IPS-NIHi11 (cell line): ENCODE measurements at places on chromosomes 1 and 21.

- DNase-seq: no peak
Measured at GRCh38 chr1:79090985-79091384, 84.5 kb upstream of the ADGRL4 start.

DNA sequence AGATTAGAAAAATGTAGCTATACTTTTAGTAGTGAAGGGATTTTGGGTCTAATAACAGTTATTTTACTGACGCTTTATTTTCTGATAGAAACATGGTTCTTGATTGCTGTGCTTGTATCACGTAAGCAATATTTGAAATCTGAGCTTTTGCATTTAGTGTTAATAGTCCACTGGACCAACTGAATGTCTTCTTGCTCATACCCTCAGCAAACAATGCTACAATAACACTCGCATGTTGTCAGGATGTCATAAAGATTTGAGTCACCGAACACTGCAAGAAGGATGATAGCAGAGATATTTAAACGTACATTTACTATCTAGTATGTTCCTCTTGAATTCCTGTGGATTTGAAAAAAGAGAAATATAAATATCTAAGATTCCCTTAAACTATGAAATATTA is 7.5 kb downstream of the DYRK1A start:
- no peak for DNase-seq

GRCh38 chr21:43318841-43319781 is 107.8 kb downstream of the SIK1 start:
- no peak for DNase-seq

DNA sequence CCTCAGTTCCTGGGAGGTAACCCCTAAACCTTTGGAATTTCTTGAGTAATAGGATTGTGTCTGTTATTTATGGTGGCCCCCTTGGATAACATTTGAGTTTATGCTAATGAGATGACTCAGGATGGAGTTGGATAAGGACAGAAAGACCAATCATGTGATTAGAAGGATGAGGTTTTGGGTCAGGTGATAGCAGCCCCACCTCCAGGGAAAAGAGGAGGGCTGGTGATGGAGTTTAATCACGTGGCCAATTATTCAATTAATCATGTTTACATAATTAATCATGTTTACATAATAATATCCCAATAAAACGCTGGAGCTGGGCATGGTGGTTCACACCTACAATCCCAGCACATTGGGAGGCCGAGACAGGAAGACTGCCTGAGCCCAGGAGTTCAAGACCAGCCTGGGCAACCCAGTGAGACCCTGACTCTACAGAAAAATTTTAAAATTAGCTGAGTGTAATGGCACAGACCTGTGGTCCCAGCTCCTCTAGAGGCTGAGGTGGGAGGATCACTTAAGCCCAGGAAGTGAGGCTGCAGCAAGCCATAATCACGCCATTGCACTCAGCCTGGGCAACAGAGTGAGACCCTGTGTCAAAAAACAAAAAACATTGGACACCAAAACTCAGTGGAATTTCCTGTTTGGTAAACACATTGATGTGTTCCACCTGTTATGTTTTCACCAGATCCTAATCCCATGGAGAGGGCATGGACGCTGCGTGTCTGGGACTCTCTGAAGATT is 73.3 kb downstream of the NUP210L start:
- DNase-seq: no peak

- DNase-seq: peak; percentile 48
Measured at GRCh38 chr1:70675737-70676156, 264.7 kb downstream of the CTH start.

GRCh38 chr1:38783640-38784229 is 75.8 kb downstream of the RRAGC start:
- no peak for DNase-seq

DNA sequence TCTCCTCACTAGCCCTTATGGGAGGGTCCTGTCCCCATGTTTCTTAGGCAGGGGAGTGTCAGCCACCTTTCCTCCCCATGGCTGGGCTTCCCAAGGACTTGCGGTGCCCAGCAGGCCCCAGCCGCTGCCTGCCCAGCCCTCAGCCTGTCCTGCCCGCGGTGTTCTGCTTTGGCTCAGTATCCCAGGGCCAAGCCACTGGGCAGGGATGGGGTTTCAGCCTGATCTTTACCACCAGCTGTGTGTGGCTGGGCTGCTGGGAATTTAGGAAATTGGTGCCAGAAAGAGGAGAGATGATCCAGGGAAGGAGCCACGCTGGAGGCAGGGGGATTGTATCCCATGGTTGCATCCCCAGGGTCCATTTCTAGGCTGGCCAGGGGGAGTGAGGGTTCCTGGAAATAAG is 6.9 kb upstream of the IGFN1 start:
- DNase-seq: no peak

DNA sequence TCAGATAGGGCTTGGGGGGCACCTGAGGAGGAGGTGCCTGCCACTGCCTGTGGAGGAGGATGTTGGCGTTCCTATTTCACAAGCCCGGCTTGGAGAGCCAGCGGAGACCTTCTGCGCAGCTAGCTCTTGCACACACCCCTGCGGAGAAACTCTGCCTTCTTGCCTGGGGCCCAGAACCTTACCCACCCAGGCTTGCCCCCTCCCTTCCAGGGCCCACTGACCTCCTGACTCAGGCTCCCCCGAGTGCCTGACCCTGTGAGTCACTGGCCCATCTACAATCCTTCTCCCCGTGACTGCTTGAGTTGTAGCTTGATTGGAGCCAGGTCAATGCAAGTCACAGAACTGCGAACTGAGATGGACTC is 3.4 kb downstream of the HES2 start:
- DNase-seq: no peak

- no peak for DNase-seq
Measured at GRCh38 chr21:46461909-46462308, 3.2 kb downstream of the DIP2A start.

DNA sequence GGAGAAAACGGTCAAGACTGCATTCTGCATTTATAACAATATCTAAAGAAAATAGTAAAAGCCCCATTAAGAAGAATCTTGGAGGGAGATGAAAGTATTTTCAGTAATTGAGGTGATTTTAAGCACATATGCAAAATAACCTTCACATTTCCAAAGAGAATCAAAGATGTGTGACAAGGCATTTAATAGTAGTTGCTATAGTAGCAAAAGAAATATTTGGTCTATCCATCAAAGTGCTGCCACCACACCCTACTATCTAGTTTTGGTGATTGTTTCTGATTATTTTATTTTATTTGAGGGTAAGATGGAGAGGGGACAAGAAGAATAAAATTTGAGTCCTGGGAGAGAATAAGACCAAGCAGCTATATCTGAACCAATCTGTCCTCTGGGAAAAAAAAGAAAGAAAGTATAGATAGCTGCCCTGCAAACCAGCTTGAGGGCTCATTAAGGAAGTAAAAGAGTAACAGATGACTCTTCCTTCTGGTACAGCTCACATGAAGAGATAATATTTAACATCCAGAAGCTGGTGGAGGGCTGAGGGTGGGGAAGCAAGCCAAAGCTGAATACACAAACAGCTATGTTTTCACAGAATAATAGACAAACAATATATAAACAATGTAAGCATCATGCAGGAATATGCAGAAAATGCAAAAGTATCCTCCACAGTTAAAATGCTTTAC is 47.2 kb upstream of the RASAL2 start:
- DNase-seq: no peak

DNA sequence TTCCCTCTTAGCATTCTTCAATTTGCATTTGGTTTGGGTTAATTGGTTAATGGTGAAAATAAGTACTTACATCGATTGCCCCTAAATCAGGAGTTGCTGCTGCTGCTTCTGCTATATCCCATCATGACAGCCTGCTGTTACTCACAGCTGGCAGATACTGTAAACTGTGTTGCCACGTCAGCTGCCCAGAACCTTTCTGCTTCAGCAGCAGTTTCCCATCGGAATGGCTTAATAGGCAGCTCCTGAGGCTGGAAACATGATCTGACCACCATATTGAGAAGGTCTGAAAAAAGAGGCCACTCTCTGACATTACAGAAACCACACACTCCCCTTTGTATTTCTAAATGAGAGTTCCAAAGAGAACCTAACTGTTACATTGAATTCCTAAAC is 14.3 kb upstream of the SEC16B start:
- DNase-seq: peak; percentile 67

GRCh38 chr1:45403718-45404117 is 63.5 kb upstream of the MUTYH start:
- DNase-seq: no peak

- no peak for DNase-seq
Measured at GRCh38 chr1:41631971-41632370, 147.5 kb upstream of the EDN2 start.

DNA sequence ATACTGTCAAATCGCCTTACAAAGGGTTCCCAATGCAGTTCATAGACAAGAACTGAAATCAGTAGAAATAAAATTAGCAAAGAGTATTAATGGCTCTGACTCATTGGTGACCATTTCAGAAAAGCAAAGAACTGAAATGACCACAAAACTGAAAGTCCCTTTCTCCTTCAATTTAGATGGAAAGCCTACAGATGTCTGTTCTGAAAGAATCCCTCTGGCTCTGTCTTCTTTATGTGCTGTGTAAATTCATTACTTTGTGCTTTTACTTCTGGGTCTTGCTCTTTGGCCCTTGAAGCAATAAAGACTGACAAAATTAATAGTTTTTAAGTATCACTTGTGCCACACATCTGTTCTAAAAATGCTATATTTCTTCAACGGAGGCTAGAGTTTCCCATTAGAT is 62.7 kb upstream of the GPR89A start:
- DNase-seq: no peak

- no peak for DNase-seq
Measured at GRCh38 chr1:40965531-40965930, 14.0 kb upstream of the CTPS1 start.

GRCh38 chr1:206108635-206109034 is 8.6 kb downstream of the AVPR1B start:
- DNase-seq: no peak
